ENCODE measurements at places on chromosomes 2 and 18.

DNA sequence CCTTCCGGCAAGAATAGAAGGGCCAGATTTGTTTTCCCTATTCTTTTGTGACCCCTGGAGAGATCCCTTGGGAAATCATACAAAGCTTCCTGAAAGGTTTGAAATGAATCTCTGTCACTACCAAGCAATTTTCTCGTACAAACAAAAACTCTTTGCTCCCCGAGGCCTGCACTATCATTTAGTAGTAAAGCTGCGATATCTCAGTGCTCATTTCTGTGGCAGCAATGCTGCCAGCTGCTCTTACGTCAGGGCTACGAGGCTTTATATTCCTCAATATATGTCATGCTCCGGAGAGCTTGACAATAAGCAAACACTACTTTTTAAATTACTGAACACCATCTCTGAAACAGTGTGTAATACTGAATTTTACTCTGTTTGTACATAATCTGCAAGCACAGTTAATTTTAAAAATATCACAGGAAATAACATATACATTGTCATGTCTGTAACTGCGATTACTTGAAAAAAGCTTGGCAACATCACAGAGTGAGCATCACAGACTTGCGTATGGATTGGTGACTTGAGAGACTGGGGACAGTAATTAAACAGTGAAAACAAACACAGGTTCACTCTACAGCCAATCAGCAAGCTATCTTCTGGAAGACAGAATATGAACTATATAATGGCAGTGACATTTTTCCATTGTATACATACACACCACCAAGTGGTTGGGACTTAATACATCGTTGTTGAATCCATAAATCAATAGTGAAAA lies 403.3 kb upstream of the NETO1 start:
- no peak for DNase-seq

DNA sequence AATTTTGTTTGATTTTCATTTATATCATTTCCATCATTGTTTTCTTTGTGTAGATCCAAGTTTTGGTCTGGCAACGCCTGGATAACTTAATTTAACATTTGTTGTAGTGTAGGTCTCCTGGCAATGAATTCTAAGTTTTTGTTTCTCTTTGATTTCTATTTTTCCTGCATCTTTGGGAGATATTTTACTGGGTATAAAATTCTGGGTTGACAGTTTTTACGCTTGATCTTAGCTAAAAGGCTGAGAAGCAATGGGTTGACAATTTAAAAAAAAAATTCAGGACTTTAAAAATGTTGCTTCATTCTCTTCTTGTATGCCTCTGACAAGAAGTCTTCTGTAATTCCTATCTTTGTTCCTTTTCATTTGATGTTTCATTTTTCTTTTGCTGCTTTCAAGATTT lies 8.6 kb downstream of the LYPD6B start:
- DNase-seq, result no peak

DNA sequence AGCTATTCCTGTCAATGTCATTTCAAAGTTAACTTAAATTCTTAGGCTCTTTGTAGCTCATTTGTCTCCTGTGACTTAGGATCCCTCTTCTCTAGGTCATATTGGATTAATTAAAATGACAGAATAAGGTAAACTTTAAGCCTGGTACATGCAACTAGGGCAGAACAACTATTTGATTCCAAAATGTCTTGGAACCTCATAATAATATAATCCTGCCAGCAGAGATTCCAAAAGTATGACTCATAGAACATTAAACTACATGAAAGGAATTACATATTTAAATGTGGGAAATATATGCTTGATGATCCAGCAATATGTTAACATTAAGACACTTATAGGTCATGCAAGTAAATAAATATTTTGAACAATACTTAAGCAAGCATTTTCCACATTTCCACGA lies 63.3 kb downstream of the COL3A1 start:
- no peak for DNase-seq

DNA sequence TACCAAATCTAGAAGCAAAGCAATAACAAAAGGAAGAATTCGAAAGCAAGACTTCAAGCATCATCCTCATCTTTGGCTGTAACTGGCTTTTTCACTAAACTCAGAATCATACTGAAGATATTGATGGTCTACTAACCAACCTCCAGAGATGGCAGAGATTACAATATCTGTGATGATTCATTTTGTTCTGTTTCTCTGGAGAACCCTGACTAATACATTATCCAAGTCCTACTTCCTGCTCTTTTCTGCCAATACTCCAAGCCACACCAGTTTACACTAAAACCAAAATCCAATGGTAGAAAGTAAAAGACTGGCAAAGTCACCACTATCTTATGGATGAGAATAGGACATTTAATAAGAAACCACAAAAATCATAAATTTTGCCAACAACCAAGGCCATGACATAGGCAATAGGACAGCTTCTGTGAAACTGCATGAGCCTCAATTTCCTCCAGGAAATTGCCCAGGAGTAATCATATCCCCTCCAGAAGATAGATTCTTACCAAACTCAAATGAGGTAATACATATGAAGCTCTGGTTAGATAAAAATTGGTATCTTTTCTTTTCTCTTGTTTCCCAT lies 159.8 kb downstream of the METTL4 start:
- DNase-seq, result no peak

DNA sequence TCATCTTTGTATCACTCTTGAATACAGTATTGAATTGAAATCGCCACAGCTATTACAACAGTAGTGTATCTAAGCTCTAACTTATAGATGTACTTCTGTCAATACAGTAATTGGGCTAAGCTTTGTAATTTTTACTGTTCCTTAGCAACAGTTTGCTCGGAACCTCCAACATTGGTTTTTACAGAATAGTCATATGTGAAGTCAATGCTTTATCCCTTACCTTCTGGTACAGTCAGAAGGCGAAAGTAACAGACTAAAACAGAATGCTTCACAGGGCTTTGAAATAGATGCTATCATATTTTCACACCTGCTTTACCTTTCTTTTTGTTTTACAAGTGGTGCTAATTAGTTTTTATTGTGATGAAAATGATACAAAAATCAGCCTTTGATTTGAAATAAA lies 46.9 kb upstream of the CYP20A1 start:
- no peak for DNase-seq

GRCh38 chr2:234305846-234306245 lies 191.0 kb downstream of the ARL4C start:
- DNase-seq, result no peak

DNA sequence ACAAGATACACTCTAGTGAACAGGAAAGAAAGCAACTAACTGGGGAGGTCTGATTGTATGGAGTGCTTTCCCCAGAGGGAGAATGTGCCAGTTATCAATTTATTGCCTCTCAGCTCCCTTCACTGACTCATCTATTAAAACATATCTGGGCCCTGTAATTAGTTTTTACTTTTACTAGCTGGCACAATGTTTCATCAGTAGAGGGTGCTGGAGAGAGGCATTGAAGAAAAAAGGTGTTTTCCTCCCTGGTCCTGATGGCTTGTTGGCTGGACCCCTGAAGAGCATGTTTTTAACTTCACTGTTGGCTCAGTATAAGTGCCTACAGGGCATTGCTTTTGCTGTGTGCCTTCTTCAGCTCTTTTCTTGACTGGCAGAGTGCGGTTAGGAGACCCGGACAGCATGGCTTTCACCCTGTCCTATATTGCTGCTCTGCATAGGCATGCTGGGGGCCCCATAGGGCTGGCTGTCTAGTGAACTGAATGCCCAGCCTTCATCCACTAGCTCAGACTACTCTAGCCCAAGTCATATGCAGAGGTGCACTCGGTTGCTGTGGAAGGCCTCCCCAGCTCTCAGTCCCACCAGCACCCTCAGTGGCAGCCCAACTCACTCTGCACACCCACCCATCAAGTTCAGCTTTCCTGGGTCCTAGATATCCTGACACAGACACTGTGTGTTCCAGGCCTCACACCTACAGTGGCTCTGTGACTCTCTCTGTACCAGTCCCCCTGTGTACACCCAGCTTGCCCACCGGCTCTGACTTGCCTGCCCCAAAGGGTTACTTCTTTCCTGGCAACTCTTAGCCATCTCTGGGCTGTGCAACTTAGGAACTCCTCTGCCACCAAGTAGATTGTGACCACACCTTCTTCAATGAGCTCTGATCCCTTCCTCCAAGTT lies 62.3 kb upstream of the ACYP2 start:
- no peak for DNase-seq

DNA sequence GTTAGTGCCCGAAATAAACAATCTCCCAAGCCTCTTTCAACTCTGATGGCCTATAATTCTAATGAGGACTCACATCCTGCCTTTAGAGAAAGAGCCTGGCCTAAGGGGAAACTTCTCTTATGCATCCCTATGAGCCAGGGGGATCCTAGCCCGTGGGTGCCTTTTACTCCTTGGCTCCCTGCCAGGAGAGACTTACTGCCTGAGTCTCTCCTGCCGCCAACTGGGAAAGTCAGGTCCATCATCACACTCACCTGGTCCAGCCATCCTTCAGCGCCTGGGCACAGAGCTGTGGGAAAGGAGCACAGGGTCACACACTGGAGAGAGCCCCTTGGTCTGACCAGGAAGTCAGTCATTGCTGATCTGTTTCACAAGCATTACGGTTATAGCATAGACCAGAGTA lies 24.1 kb downstream of the ENOSF1 start:
- DNase-seq, result no peak

DNA sequence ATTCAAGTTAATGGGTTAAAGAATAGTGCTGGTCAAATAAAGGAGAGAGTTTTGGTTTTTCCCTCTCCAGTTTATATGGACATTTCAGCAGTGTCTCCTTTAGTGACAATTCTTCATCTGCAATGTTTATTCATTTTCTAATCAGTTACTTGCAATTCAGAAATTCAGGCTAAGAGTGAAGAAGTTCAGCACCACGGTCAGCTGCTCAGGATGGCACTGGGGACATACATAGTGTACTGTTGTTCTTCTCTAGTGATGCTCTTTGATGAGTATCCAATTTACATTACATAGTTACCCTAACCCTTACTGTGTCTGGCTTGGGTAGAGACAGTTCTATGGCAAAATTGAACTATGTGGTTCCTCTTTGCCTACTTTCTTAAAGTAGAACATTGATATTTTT lies 412.7 kb downstream of the CNTNAP5 start:
- DNase-seq, result no peak

- no peak for DNase-seq
These were observed 18.8 kb upstream of the GLI2 start for GRCh38 chr2:120716641-120717585.

DNA sequence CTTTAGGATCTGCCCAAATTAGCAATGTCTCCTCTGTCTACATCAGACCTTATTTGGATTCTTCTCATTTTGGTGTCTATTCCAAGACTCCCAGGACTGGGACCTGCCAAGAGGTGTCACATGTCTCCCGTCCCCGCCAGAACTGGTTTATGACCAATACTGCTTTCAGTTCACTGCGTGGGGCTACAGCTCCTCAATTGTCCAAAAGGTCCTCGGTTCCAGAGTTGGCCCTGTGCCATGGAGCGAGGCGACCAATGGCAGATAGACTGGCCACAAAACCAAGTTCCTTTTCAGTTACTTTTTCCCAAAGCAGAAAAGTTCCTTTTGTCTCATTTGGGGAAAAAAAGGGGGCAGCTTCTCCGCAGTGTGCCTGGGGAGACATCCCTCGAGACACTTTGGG lies 144.1 kb upstream of the ZNF236 start:
- no peak for DNase-seq

DNA sequence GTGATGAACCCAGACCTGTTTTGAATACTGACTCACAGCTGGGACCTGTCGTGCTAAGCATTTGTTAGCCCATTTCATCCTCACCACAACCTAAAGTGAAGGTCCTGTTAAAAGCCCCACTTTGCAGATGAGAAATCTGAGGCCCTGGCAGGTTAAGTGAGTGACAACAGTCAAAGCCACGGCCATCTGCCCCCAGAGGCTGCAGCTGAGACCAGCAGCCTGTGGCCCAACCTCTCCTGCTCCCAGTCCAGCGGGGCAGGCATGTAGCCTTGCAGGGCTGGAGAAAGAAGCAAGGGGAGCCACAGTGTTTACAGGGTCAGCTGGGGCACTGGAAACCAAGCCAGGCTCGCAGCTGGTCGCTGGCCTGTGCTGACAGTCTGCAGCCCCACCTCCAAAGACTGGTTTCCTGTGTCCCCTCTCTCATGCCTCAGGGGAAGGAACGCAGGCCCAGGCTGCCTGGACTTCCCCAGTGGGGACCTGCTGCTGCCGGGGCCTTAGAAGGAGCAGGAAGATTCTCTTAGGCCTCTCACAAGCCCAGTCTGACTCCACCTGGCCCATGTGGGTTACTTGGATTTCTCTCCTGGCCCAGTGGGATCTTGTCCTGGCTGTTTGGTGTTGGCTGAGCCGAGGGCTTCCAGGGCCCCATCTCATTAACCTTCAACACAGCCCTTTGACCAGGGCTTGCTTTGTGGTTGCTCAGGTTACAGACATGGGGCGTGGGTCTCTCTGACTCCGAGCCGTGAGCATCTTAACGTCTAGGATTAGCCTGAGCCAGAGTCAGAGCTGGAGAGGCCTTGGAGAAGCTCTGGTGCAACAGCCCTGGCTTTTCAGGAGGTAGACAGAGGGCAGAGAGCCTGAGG lies 1.7 kb downstream of the INPP5D start:
- DNase-seq, result no peak

DNA sequence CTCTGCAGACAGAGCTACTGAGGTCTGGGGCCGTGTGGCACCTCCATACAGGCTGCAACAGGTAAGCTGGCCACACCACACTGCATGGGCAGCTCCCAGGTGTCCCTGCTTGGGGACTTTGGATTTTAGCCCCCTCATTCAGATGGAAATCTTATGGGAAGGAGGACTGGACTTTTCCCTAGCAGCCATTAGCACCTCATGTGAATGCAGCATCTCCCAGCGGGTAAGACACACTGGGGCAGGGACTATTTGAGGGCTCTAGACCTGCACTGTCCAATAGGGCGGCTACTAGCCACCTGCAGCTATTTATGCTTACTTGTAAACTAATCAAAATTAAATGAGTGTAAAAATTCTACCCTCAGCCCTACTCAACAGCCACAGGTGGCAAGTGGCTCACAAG lies 34.2 kb upstream of the GLI2 start:
- no peak for DNase-seq

GRCh38 chr2:174656676-174657176 lies 59.1 kb upstream of the WIPF1 start:
- no peak for DNase-seq

GRCh38 chr18:58591286-58591685 lies 37.6 kb downstream of the ALPK2 start:
- no peak for DNase-seq

DNA sequence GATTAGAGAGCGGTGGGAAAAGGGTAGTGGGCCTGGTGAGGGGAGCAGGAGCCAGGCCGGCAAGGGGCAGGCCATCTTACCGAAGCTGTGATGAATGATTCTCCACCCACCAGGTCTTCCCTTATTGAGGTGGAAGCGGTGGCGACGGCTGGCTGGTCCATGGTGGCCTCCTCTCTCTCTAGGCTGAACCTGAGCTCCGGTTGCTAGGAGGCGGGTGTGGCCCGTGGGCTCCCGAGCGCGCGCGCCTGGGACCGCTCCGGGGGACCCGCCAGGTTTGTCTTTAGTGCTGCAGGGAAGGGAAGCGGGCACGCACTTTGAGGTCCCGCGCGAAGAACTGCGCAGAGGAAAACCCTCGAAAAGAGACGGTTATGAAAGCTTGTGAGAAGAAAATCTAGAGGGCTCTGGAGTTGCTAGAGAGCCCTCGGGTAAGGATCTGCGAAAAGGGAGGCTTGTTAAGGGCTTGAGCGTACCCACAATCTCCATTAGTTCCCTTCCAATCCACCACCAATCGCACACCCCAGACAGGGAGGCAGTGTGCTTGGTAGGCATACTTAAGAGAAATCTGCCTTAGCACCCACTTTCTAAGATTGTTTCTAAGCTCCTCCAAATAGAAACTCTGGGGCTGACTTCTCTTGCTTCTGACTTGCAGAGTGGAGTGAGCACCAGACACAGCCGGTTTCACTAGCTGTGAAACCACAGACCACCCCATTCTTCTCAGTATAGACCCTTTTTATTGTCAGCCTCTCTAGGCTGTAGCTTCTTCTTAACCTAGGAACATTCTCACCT lies at the start of gene STPG4:
STPG4 (minus strand) TSS at position 218 of the 786 bp plus-strand sequence; CDS start at position 161, 57 bp downstream.
- no peak for DNase-seq
